A549 treated with Mapracorat at 1 μM for 4 hours (cell line): ENCODE measurements at places on chromosomes 2 and 18. TPM values are rescaled to one million over a fixed set of nuclear protein-coding genes. Genes with fewer than 3 reads are reported as not detected.

The DOK6 gene
- total RNA-seq: not detected in 5 replicates

The SEMA4C gene
- 15.7 to 21.7 TPM (median 20.4 TPM) in 5 replicates for total RNA-seq

The ARHGAP15 gene
- total RNA-seq: not detected in 5 replicates

The GAD1 gene
- 0.26 to 0.83 TPM (median 0.76 TPM) in 5 replicates for total RNA-seq

The IL36A gene
- total RNA-seq: not detected in 5 replicates

The UPP2 gene
- total RNA-seq: not detected in 5 replicates

The NCKAP5 gene
- total RNA-seq: 0.68 to 1.1 TPM (median 0.90 TPM) in 5 replicates

The NT5DC4 gene
- not detected in 5 replicates for total RNA-seq

The SETBP1 gene
- total RNA-seq: 0.42 to 0.61 TPM (median 0.47 TPM) in 5 replicates

The SIX3 gene
- total RNA-seq: 1.2 to 2.4 TPM (median 1.9 TPM) in 5 replicates

The MTCL1 gene
- total RNA-seq: 50.1 to 60.8 TPM (median 57.2 TPM) in 5 replicates

The DSC2 gene
- total RNA-seq: 0.75 to 1.2 TPM (median 1.0 TPM) in 5 replicates

The ID2 gene
- 72.4 to 114 TPM (median 94.7 TPM) in 5 replicates for total RNA-seq

The EPB41L3 gene
- total RNA-seq: 0.10 to 0.81 TPM (median 0.21 TPM) in 5 replicates

The KCNG2 gene
- total RNA-seq: not detected in 5 replicates

The RNF152 gene
- total RNA-seq: 0.01 to 0.20 TPM (median 0.07 TPM) in 5 replicates

The CD207 gene
- total RNA-seq: not detected in 5 replicates

The MC5R gene
- total RNA-seq: not detected in 5 replicates

The EGR4 gene
- total RNA-seq: 0.20 to 0.34 TPM (median 0.28 TPM) in 5 replicates

The LYPD1 gene
- 14.4 to 19.1 TPM (median 15.2 TPM) in 5 replicates for total RNA-seq

The MRO gene
- total RNA-seq: 0.02 to 0.32 TPM (median 0.26 TPM) in 5 replicates

The CIB4 gene
- total RNA-seq: 0.31 to 0.38 TPM (median 0.35 TPM) in 3 of 5 replicates, not detected in the others

The REG3A gene
- not detected in 5 replicates for total RNA-seq

The FAM98A gene
- 52.9 to 92.6 TPM (median 72.4 TPM) in 5 replicates for total RNA-seq

The ANKRD30BL gene
- total RNA-seq: not detected in 5 replicates

The UGT1A8 gene
- total RNA-seq: 0.06 TPM in 1 of 5 replicates, not detected in the others

The DTNA gene
- 0.09 to 0.22 TPM (median 0.15 TPM) in 4 of 5 replicates, not detected in the other for total RNA-seq

The L3MBTL4 gene
- total RNA-seq: not detected in 5 replicates

The ST8SIA5 gene
- total RNA-seq: not detected in 5 replicates

The LRRTM4 gene
- total RNA-seq: not detected in 5 replicates

The OSR1 gene
- total RNA-seq: 6.4 to 10.3 TPM (median 6.6 TPM) in 5 replicates

The IL36B gene
- 0.15 to 0.34 TPM (median 0.17 TPM) in 3 of 5 replicates, not detected in the others for total RNA-seq

The CRIM1 gene
- total RNA-seq: 120 to 184 TPM (median 148 TPM) in 5 replicates

The TMSB10 gene
- 9,237 to 10,710 TPM (median 10,051 TPM) in 5 replicates for total RNA-seq

The FAP gene
- 0.15 TPM in 1 of 5 replicates, not detected in the others for total RNA-seq

The ZNF804A gene
- not detected in 5 replicates for total RNA-seq

The OLA1 gene
- total RNA-seq: 123 to 130 TPM (median 128 TPM) in 5 replicates

The SPP2 gene
- total RNA-seq: not detected in 5 replicates

The GPC1 gene
- total RNA-seq: 161 to 247 TPM (median 242 TPM) in 5 replicates

The SMCHD1 gene
- 12.6 to 19.7 TPM (median 14.3 TPM) in 5 replicates for total RNA-seq

The AKAIN1 gene
- total RNA-seq: not detected in 5 replicates

The DNER gene
- 9.6 to 12.2 TPM (median 10.8 TPM) in 5 replicates for total RNA-seq

The HOXD4 gene
- 0.27 to 0.67 TPM (median 0.50 TPM) in 5 replicates for total RNA-seq

The CROCC2 gene
- not detected in 5 replicates for total RNA-seq

The CHST10 gene
- 13.3 to 15.5 TPM (median 14.9 TPM) in 5 replicates for total RNA-seq

The PER2 gene
- total RNA-seq: 5.5 to 7.3 TPM (median 6.8 TPM) in 5 replicates

The MEP1B gene
- 0.05 TPM in 1 of 5 replicates, not detected in the others for total RNA-seq

The ALPP gene
- total RNA-seq: 5.1 to 7.2 TPM (median 6.8 TPM) in 5 replicates

The SIX2 gene
- total RNA-seq: 0.96 to 1.4 TPM (median 1.2 TPM) in 5 replicates

The DLGAP1 gene
- 0.03 TPM in 1 of 5 replicates, not detected in the others for total RNA-seq

The ACMSD gene
- total RNA-seq: not detected in 5 replicates

The PDE11A gene
- 0.21 to 0.40 TPM (median 0.38 TPM) in 5 replicates for total RNA-seq

The SNTG2 gene
- not detected in 5 replicates for total RNA-seq

The CFAP65 gene
- 0.12 to 0.48 TPM (median 0.29 TPM) in 5 replicates for total RNA-seq

The RIOK3 gene
- total RNA-seq: 29.1 to 39.5 TPM (median 33.5 TPM) in 5 replicates

The GLI2 gene
- 16.6 to 26.1 TPM (median 24.1 TPM) in 5 replicates for total RNA-seq

The CNGA3 gene
- 0.06 TPM in 1 of 5 replicates, not detected in the others for total RNA-seq

The GCKR gene
- 0.12 to 0.36 TPM (median 0.32 TPM) in 3 of 5 replicates, not detected in the others for total RNA-seq

The DIS3L2 gene
- total RNA-seq: 10.4 to 14.6 TPM (median 13.3 TPM) in 5 replicates
